ENCODE measurements at places on chromosomes 1 and 21.
A peak's percentile ranks its signal among the peaks of the same experiment; 100 is the strongest.

- DNase-seq, result no peak
These were observed 54.4 kb upstream of the GCLM start for GRCh38 chr1:93963585-93963984.

DNA sequence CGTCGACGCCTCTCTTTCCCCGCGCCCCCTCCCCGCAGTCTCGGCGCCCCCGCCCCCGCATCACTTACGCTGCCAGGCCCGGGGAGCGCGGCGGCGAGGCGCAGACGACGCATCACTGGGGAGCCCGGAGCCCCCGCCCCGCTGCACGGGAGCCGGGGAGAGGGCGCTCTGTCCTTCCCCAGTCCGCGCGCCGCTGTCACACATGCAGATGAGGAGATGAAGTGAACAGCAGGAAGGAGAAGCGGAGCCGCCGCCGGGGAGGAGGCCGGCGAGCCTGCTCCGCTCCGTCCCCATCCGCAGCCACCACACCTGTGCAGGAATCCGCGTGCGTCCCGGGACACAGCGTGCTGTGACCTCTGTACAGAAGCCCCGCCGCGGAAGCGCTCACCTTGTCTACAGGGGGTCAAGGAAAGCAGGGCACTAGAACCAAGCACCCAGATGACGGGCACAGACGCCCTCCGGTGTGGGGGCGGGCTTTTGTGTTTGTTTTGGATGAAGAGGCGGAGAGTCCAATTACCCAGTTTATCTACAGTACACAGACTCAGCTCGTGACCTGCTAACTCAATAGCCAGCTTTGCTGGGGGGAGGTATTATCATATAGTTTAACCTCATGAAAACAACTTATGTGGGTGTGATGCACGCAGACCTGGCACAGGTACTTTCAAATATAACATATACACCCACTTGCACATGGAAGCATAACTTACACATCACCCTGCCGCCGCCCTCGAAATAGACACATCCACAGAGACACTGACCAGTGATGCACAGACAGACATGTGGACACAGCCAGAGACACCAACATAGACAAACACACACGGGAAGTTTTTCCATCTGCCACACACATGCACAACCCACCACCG lies 12.4 kb downstream of the KLHDC8A start:
- no peak for DNase-seq

DNA sequence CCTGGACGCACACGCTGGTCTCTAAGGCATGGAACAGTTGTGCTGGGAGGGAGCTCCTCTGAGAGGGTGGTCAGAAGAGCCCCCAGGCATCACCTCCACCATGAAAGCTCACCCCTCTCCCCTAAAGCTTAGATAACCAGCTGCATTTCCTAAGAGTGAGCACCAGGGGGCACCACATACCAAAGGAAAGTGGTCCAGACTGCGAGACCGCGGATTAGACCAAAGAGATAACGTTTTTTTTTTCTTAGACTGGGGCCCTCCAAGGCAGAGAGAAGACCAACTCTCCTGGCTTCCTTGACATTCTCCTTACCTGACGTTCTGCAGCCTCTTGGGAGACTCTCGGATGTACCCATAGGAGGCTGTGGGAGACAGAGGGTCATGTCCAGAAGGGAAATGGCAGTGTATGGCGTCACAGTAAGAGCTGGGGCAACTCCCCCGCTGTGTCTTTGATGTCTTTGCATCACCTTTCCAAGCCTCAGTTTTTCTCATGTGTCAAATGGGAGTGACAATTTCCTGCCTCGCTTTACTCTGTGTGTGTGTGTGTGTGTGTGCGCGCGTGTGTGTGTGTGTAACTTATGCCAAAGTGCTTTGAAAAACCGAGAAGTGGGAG lies 12.3 kb upstream of the IFNLR1 start:
- peak; percentile 1 for DNase-seq

GRCh38 chr1:47507144-47507543 lies 69.3 kb downstream of the FOXD2 start:
- no peak for DNase-seq

Measured in SHP77 treated with DMSO at 0.1 percent for 48 hours (cell line).